Bone marrow (tissue), 2 donors: ENCODE measurements at places on chromosomes 7 and 10.

GRCh38 chr7:16421333-16422102, at the start of gene CRPPA:
CRPPA (minus strand) TSS chr7:16421538; CDS start chr7:16421322, 216 bp downstream.
- peak; percentile 43 for DNase-seq

DNA sequence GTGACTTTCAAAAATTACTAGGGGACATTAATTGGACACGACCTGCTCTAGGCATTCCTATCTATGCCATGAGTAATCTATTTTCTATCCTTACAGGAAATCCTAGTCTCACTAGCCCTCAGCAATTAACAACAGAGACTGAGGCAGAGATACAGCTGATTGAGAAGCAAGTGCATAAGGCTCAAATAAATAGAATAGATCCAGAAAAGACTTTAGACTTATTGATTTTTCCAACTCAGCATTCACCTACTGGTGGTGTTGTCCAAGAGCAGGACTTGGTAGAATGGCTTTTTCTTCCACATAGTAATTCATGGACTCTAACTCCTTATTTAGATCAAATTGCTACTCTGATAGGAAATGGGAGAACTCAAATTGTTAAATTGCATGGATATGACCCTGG, 148.0 kb downstream of the ZNF33B start:
- DNase-seq, result no peak

DNA sequence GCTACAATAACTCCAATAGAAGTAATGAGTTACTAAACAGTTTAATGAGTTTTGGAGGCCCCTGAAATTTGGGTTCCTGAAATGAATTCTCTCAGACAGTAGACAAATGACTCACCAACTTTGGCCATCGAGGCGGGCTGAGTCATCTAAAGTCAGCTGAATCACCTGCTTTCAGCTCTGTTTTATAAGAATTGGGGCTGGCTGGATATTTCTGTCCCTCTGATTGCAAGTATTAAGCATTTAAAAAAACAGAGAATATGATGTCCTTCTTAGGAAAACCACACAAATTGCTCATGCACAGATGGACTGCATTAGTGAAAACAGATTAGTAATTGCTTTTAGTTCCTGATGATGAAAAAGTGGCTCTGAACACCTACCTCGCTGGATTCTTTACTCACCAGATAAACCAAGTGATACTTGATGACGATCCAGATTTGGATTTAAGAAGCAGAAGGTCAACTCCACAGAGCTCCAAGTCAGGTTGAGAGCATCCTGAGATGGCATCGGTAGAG, 59.1 kb downstream of the ZNF365 start:
- DNase-seq, result peak; percentile 22

DNA sequence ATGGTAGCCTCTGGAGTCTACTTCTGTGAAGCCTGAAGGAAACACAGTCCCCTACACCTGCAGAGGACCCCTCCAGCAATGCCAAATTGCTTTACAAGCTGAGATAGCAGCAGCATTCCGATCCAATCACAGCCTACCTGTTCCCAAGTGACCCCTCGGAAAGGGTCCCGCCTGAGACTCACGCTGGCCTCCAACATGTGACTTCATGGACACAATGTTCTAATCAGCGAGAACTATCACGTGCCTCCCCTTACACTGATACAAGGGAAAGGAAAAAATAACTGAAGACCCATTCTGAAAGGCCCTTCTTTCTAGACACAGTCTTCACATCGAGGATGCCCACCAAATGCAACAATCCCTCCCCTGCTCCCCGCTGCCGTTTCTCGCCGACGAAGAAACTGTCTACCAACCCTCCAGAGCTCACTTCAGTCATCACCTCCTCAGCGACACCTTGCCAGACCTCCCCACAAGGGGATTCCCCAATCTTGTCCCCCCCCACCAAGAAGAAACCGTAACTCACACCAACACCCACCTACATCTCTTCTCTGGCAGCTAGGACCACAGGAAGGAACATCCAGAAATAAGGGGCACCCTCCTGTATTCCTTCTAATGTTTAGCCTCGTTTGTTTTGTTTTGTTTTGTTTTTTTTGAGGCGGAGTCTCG, 1.8 kb downstream of the SNX8 start:
- DNase-seq, result no peak

- DNase-seq, result no peak
Observed at GRCh38 chr7:146510088-146510680, 393.6 kb downstream of the CNTNAP2 start.

DNA sequence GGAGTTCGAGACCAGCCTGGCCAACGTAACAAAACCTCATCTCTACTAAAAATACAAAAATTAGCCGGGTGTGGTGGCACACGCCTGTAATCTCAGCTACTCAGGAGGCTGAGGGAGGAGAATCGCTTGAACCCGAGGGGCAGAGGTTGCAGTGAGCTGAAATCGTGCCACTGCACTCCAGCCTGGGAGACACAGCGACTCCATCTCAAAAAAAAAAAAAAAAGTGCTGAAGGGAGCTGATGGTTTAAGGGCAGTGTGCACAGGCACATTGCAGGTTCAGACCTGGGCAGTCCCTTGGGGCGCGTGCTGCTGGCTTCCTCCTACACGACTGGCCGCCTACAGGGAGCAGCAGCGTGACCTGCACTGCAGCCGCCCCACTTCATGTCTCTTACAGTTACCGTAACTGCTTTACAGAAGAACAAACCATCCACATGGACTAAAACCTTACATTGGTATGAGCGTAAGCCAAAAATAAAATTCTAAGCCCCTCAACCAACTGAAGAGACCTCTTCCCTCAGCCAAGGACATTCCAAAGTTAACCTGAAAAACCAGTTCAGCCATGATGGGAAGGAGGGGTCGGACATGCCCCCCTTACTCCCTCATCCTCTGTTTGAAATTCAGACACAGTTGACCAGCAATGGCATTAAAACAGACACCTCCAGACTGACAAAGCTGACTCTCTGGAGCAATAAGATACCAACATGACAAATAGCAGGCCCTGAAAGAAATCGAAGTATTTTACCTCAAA, 262.2 kb downstream of the ZMYND11 start:
- DNase-seq, result no peak

DNA sequence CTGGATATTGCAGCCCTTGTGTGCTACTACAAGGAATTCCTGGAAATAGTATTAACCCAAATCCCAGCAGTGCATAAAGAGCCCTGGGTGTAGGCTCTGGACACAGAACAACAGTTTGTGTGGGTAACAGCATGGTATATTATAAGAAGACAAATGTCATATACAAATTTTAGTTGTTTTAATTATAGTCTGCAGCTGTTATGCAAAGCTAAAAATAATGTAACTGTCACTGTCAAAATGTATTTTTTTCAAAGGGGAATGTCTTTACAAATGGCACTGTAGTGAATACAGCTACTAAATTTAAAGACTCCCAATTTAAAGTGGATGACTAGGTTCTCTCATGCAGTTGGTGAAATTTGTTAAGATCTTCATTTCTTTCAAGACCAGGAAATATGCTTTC, 339.0 kb downstream of the GPR37 start:
- no peak for DNase-seq

- DNase-seq, result no peak
Observed at GRCh38 chr10:11341283-11341960, 270.0 kb downstream of the USP6NL start.

DNA sequence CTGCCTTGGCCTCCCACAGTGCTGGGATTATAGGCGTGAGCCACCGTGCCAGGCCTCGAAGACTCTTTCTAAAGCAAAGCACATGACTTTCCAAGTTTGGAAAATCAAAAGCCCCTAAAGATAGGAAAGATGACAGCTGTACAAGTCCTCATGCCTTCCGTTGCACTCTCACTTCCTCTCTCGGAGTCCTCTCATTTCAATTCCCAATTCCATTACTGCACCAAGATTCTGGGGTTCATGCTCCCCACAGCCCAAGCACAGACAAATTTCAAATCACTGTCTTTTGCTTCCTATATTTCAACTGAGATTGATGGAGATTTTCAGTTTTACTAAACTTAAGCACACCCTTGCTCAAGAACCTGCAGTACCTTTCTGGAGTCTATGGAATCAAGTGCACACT, 10.9 kb upstream of the PLAU start:
- DNase-seq, result no peak

- DNase-seq, result no peak
Observed at GRCh38 chr10:123470336-123470921, 195.7 kb upstream of the GPR26 start.

GRCh38 chr10:132123606-132124005, 57.9 kb downstream of the JAKMIP3 start:
- DNase-seq, result no peak

GRCh38 chr7:104242638-104243037, 34.8 kb upstream of the ORC5 start:
- no peak for DNase-seq

GRCh38 chr10:132373241-132373955, 23.6 kb upstream of the PWWP2B start:
- no peak for DNase-seq

- DNase-seq, result no peak
Observed at GRCh38 chr7:99249985-99250575, 22.6 kb upstream of the MYH16 start.

DNA sequence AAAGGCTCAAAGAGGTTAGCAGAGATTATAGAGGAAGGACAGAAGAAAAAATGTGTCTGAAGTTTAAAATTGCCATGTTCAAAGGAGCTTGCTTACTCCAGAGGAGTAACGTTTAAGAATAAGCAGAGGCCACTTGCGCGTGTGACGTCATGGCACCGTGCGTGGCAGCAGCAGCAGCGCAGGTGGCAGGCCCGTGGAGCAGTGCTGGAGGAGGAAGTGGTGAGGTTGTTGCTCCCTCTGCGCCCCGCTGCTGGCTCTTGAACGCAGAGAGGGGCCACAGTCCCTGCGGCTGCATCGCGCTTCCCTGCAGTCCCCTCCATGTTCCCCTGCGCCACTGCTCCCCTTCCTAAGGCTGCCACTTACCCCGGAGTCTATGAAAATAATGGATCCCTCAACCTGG, 37.5 kb downstream of the GDI2 start:
- no peak for DNase-seq

GRCh38 chr10:49140304-49141177, 6.7 kb upstream of the FAM170B start:
- no peak for DNase-seq

- DNase-seq, result no peak
Observed at GRCh38 chr10:89550509-89550908, 15.1 kb upstream of the SLC16A12 start.

DNA sequence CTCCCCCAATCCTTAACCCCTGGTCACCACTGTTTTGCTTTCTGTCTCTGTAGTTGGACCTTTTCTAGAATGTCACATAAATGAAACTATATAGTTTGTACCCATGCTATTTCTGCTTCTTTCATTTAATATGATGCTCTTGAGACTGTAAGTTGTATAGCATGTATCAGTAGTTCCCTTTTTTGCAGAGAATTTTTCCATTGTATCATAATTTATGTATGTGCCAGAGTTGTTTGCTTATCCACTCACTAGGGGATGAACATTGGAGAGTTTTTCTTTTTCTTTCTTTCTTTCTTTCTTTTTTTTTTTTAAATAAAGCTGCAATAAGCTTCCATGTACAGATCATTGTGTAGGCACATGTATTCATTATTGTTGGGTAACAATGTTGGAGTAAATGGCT, 544.8 kb downstream of the CNTNAP2 start:
- DNase-seq, result no peak

- no peak for DNase-seq
Observed at GRCh38 chr10:120841522-120842189, 9.5 kb upstream of the WDR11 start.

GRCh38 chr7:10429511-10429910, 544.2 kb upstream of the PHF14 start:
- no peak for DNase-seq

DNA sequence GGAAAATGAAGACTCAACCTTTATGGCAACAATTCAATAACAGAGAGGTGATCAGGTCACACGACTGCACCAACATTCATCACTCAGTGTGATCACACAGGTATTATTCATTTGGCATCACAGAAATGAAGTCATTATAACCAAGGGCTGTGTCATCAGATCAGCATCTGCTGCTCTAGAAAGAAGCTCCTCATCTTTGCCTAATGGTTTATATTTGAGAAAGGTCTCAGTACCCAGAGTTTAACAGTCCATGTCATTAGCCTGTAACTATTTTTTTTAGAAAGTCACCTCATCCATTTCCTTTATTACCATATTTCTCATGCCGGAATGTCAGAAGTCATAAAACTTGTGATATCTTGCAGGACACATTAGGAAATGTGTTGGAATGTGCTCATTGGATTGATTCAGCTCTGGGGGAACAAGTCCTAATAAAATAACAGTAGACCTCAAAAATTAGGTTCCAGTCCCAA, 45.1 kb upstream of the PRKG1 start:
- DNase-seq, result no peak

GRCh38 chr7:159239028-159239427, 94.4 kb upstream of the VIPR2 start:
- no peak for DNase-seq

- DNase-seq, result peak; percentile 13
Observed at GRCh38 chr10:90179696-90180407, 478.5 kb downstream of the KIF20B start.

GRCh38 chr7:135169964-135170273, 588 bp downstream of the CYREN start:
- DNase-seq, result no peak

DNA sequence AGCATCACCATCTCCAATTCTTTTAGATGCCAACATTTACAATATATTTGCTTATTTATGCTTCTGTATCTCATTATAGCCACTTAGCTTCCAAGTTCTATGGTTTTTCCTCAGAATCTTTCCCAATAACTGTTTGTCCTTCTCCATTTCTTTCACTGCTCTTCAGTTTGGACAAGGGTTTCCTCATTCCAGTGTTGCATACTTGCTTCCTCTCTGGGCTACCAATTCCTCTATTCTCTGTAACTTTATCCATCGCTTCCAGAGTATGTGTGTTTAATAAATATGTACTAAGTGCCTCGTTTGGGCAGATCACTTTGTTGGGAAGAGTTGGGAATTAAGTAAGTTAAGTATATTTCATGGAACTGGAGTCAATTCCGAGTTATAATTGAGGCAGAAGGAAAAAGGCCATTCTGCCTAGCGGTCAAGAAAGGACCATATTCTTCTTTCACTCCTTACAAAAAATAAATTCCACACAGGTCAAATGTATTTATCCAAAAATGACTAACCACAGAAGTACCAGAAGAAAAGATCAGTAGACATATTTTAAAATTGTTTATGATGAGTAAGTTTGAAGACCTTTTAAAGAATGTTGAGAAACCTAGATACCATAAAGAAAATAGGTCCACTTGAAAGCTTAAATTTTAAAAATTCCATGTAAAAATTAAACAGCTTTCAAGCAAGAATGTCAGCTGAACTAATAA, 10.8 kb downstream of the STAMBPL1 start:
- DNase-seq, result no peak

DNA sequence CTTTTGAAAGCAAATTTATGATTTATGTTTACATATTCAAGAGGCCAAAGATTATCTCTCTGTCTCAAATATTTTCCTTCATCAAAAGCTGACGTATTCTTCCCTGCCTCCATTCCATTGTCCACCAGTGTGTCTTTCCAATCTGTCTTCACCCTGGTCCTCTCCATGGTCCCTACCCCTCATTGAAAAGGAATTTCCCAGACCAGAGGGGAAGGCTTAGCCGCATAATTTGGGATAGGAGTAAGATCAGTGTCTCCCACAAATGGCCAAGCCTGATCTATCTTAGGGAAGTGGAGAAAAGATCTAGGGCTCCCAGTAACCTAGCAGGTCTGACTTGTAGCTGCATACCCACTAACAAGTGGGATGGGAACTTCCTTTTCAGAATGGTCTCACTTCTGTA, 46.3 kb upstream of the ZNF800 start:
- DNase-seq, result no peak
